ENCODE measurements at places on chromosomes 3 and 15.

- peak; percentile 67 for DNase-seq
Measured at GRCh38 chr15:67085818-67086636, 20.6 kb downstream of the SMAD3 start.

GRCh38 chr3:61524933-61525332 is 36.4 kb upstream of the PTPRG start:
- no peak for DNase-seq

GRCh38 chr3:151468284-151468917 is 7.5 kb upstream of the IGSF10 start:
- DNase-seq: peak; percentile 58

- DNase-seq: no peak
Measured at GRCh38 chr3:52435246-52436101, 9.4 kb downstream of the SEMA3G start.

- DNase-seq: no peak
Measured at GRCh38 chr15:53009093-53009492, 219.0 kb upstream of the ONECUT1 start.

- no peak for DNase-seq
Measured at GRCh38 chr3:55923207-55923606, 436.1 kb upstream of the WNT5A start.

DNA sequence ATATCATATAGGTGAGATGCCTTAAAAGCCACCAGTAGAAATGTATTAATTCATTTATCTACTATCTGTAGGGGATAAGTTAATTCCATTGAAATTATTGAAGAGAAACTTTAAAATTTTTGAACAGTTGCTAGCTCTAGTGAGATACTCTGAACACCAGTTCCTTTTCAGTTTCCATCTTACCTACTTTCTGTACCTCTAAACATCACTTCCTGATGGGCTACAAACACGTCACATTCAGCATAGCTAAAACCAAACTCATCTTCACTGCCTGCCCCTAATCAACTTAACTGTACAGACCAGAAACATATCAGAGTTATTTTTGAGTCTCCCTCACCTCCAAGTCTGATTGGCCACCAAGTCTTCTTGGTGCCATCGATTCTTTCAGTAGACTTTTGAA is 88.9 kb downstream of the FEZF2 start:
- no peak for DNase-seq

GRCh38 chr15:57592836-57593420 is 1.2 kb downstream of the MYZAP start:
- DNase-seq: no peak

DNA sequence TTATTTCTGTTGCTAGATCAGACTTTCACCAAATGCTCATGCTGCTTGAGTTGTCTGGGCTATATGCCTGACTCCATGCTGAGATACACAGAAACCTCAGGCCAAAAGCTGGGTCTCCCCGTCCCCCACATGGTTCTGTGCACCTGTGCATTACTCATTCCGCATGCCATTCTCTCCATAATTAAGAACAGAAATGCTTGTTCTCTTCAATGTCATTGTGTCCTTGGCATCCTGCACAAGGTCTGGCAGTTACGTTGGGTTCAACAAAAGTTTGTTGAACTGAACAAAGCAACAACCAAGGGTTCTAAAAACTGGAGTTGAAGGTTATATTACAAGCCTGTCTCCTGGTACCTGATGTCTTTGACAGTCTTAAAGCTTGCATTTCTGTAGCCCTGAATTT is 177.5 kb downstream of the FNDC3B start:
- no peak for DNase-seq

DNA sequence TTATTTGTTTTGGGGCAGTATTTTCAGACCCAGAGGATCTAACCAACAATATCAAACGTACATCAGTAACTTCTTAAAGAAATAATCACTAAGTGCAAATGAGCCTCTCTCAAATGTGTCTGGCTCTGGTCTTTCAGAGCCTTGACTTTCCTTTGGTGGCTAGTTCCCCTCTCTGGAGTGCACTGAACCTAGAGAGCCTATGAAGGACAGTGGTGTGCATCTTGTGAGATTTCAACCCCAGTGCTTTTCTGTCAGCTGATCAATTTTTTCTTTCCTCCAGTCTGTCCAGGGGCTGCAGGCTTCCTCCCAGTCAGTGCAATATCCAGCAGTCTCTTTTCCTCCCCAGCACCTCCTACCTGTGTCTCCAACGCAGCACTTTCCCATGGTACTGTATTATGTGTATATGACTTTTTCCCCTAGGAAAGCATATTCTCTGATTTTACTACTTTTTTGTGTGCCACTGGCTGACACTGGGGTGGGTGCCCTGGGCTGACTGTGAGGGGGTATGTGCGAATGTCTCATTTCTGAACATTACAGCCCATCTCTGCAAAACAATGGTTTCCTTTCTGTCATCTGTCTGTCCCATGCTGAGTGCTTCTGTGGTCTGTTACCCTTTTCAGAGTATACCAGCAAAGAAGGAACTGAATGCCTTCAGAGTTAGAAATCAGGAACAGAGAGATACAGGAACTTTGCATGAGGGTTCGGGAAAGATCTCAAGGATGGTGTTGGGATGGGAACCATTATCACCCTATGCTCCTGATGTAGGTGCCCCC is 98.8 kb downstream of the ARPP21 start:
- DNase-seq: no peak

DNA sequence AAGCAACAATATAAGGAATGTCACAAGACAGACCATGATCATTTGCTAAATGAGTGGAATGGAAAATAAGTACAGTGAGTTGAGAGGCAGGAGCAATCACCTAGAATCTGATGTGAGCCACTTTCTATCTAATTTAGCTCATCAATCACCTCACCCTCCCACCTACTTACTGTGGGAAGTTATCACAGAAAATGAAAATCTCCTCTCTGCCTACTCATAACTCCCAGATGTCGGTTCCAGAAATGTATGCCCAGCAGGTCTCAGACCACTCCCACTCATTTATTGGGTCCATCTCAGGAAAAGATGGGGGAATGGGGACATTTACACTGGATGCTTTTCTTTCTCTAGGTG is 270.9 kb downstream of the FHIT start:
- no peak for DNase-seq

- no peak for DNase-seq
Measured at GRCh38 chr3:27629366-27629765, 92.8 kb downstream of the EOMES start.

DNA sequence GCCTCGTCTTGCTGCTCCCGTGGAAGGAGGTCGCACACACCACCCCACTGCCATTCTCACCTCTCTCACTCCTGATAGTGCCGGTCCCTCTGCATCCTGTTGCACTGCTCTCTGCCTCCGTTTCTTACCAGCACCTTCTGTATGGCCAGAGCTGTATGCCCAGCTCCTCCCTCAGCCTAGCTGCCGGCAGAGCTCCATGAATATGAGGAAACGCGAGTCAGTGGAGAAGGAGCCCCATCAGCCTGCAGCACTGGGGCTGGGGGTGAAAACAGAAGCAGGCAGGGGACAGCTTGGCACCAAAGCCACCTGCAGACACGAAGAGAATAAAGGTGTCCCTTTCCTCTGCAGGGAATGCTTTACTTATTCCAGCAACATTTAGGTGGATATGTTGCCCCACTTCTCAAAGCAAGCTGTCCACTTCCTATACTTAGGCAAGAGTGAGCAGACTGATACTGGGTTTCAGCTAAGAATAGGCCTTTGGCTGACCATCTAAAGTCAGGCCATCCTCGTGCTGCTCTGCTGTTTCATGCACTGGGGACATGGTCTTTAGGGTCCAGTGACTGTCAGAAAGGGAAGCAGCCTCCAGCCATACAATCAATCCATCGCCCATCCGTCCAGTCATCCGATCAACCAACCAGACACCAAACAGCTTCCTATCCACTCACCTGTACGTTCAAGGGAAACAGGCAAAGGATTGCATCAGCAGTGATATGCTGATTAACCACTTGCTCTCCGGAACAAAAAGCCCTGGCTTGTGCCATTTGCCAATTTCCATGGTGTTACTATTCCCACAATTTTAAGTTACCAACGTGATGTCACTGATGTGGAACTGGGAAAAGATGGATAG is 222.7 kb downstream of the XXYLT1 start:
- DNase-seq: no peak

DNA sequence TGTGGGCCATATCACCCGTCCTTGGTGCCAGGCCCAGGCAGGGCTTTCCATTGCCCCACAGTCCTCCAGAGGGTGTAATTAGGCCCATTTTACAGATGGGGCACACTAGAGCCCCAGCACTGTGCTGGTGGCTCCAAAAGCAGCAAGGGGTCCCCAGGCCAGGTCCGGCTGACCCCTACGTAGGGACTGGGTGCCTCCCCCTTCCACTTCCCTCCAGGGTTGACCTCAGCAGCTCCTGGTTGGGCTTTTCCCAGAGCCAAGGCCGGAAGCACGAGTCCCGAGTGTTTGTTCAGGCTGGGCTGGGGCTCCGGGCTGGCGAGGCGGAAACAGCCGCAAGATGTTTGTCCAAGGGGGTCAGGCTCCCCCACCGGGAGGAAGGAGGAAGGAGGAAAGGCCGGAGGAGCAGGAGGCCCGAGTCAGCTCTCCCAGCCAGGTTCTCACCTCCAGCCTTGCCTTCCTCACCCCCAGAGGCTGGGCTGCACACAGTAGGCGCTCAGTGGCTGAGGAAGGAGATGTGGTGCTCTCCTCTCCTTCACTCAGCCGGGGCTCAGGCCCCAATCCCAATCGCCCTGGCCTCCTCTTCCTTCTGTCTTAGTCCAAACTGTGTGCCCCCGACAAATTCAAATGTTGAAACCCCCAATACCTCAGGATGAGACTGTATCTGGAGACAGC is 17.1 kb upstream of the PLXND1 start:
- no peak for DNase-seq

DNA sequence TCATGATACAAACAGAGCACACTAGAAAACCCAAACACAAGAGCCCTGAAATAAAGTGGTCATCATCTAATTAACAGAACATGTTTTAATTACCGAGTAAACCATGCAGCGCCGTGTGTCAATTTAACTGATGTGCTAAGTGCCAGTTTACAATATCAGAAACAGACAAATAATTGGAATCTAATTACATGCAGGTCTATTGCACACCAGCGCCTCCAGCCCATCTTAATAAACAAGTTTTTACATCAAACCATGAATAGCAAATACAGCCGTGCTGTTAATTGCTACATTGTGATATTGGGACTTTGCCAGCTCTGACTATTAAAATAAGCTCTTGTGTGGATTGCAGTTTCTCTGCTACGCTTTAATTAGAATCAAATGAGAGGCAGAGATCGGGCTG is 510.2 kb upstream of the MDFIC2 start:
- DNase-seq: no peak

DNA sequence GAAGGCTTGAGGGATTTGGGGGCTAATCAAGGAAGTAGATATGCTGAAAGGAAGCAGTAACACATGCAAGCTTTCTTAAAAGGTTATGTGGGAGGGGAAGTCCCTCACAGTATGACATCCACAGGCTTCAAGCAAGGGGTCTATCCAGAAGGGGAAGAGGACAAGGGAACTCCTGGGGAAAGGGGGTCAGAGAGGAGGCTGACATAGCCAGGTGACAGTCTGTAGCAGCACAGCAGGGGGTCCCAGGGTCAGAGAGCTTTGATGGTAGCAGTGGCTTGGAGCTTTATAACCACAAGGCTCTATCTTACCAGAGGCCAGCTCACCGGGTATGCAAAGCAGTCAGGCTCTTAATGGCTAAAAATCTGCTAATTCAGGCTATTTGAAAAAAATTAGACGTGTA is 150.6 kb upstream of the NSMCE3 start:
- no peak for DNase-seq

DNA sequence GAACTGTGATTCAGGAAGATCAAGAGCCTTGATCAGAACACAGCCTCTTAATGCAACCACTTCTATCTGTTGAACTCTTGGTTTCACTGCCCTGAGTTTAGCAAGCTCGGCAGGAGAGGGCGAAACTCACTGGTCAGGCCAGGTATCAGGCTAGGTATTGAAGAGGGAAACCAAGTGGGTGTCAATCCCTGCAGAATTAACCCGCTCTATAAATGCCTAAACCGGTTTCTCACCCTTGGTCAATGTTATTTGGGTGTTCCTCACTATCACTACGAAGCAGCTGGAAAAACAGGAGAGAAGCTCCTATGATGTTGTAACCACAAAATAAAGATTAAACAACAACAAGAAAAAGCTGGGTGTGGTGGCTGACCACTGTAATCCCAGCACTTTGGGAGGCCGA is 23.9 kb downstream of the LIPH start:
- DNase-seq: no peak

DNA sequence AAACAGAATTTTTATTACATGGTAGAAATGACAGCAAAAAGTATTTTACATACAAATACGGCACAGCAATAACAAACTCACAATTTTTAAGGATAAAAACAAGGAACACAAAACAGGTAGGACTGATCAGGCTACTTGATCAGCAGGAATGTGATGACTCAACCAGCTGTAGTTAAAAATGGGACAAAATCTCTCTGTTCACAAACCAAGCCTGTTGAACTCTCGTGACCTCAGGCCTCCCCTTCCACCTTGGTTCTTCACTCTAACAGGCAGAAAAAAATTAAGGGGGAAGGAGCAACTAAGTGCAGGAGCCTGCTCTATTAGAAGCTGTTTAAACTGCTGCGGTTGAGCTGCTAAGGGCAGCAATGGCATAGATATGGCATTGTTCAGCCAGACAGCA is 18.7 kb downstream of the FBXL22 start:
- DNase-seq: no peak

DNA sequence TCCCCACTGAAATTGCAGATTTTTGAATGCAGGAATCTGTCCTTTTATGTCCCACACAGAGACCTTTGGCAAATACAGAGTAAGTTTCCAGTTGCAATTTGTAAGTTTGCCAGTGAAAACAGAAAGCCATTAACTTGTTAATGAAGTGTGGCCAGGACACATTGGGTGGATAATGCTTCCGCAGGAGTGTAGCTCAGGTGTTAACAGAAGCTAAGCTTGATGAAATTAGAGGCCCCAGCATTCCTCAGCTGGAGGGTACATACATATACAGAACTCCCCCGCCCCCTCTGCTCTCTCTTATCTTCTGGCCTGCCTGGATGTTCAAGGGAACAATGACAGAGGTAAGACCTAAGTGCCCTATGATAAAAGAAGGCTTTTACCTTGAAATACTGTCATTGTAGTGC is 8.1 kb upstream of the LRRC2 start:
- no peak for DNase-seq

GRCh38 chr3:50068134-50068533 is 20.6 kb upstream of the RBM5 start:
- no peak for DNase-seq

DNA sequence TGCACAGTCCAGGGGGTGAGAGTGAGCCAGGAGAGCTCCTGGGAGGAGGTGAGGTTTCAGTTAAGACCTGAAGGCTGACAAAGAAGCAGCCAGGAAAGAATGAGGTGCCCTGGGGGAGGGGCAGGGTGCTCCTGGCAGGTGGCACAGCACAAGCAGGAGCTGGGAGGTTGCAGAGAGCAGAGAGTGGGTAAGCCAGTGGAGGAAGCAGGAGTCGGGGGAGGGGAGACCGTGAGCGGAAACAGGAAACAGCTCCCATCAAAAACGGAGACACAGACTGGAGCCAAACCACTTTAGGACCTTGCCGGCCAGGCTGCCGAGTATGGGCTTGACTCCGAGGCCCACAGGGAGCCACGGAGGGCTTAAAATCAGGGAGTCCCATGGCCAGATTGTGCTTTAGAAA is 12.1 kb upstream of the FBLN2 start:
- no peak for DNase-seq

- DNase-seq: no peak
Measured at GRCh38 chr3:187044206-187044605, 95.1 kb downstream of the RPL39L start.
